Activated CD4-positive, alpha-beta T cell treated with anti-CD3 and anti-CD28 coated beads for 4 hours (primary cell): ENCODE measurements at places on chromosomes 7 and 10.

DNA sequence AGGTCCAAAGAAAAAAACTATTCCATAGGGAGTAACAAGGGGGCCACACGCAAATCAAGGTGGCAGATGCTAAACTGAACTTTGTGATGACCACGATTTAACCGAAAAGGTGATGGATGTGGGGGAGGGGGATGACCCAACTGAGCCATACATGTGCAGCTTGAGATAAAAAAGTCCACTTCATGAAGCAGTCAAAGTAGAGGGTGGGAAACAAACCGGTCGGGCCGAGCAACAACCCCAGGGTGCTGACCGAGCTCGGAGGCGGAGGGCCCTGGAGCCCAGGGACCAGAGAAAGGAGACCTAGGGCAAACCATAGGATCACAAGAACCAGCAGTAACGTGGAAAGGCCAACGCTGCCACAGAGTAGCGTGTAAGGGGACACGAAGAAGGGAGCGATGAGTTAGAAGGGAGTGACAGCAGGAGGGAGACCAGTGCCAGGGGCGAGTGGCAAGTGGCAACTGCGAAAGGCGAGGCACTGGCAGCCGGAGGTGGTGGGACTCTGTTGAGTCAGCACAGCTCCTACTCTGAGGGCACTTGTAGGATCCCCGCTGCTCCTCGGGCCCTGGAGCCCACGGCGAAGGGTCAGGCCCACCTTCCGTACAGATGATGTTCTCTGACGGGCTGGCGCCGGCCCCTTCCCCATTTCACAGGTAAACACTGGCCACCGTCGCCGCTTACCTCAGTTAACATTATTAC, 540 bp downstream of the SNX13 start:
- peak; percentile 42 for DNase-seq

GRCh38 chr10:5094265-5095205, at the start of gene AKR1C3:
AKR1C3 (plus strand) TSS chr10:5094414; CDS start chr10:5094445, 31 bp downstream.
- DNase-seq: no peak

DNA sequence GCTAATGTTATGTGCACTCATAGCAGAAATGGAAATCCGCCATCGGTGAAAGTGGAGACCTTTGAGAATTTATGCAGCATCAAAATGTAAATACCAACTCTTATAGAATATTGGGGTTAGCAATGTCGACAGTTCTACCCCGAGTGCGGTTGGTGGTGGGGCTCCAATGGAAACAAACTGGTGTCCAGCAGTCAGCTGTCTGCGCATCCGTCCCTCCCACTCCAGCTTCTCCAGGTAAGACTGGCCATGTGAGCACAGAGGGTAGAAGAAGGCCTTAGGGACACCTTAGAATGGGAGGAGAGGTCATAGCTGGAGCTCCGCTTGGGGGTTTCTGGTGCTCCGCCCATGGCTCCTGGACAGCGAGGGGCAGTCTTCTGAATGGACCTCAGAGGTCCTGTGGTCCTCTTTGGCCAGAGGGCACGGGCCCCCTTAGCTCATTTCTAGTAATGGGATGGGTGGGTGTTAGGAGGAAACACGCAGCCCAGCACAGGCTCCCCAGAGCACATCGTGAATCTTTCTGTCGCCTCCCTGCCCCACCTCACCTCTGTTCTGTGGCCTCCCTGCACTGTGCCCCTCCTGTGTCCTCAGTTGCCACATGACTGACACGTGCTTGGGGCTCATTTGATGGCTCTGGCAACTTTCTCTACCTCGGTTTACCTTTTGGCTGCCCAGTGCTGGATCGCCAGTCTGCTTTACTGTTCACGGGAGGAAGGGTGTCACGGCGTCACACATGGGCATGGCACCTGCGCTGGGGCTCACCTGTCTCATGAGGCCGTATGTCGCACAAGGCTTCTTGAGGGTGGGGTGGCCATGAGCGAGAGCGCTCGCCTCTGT, 50.0 kb downstream of the MGMT start:
- DNase-seq: no peak

DNA sequence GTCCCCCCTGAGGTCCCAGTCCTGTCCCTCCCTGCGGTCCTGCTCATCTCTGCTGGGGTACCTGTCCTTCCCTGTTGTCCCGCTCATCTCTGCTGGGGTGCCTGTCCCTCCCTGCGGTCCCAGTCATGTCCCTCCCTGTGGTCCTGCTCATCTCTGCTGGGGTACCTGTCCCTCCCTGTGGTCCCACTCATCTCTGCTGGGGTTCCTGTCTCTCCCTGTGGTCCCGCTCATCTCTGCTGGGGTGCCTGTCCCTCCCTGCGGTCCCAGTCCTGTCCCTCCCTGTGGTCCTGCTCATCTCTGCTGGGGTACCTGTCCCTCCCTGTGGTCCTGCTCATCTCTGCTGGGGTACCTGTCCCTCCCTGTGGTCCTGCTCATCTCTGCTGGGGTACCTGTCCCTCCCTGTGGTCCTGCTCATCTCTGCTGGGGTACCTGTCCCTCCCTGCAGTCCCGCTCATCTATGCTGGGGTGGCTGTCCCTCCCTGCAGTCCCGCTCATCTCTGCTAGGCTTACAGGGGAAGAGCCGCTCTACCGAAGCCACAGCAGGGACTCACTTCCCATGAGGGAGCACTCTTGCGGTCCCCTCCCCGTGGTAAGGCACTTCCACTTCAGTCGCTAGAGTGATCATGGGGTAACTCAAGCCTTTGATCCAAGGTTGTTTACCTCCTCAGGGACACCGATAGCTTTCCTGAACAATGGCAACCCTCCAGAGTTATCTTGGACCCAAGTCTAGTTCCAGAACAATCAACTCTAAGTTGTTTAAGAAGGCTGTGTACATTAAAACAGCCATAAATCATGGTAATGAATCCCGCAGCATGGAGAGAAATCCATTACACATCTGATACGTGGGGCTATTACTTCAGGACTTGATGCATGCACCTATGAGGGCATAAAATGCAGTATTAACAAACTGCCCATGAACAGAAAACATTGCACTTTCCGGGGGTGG, 46.8 kb upstream of the MNX1 start:
- no peak for DNase-seq

DNA sequence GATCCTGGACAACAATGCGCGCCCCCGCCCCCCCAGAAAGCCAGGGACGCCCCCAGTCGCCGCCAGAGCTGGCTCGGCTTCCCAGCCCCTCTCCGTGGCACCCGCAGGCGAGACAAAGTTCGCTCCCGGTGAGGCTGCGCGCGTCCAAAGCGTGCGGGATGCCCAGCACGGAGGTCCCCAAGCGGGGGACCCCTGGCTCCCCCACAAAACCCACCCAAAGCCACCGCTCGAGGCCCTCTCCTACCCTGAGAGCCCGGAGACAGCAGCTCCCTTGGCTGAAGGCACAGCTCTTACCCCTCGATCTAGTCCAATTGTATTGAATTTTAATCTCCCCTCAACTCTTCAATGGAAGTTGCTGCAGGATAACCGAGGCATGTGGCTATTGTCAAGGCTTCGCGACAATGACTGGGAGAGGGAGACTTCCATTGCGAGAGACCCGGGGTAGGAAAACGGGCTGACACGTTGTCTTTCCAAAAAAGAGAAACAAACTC, 305.3 kb downstream of the PRPF18 start:
- DNase-seq: no peak

DNA sequence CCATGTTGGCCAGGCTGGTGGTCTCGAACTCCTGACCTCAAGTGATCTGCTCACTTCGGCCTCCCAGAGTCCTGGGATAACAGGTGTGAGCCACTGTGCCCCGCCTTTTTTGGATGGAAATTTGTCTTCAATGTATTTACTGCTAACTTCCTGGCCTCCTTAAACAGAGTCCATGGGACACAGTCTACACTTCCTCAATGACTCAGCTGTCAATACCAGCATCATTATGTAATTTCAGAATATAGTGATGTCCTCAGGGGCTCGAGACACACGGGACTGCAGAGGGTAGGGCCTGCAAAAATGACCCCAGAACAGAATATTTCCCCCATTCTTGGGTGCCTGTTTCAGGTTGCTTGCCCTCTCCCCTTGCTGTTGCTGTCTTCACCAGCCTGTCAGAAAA, 31.1 kb downstream of the CAMK2G start:
- DNase-seq: no peak
